ENCODE measurements at places on chromosomes 5 and 9.
A peak's percentile ranks its signal among the peaks of the same experiment; 100 is the strongest.

DNA sequence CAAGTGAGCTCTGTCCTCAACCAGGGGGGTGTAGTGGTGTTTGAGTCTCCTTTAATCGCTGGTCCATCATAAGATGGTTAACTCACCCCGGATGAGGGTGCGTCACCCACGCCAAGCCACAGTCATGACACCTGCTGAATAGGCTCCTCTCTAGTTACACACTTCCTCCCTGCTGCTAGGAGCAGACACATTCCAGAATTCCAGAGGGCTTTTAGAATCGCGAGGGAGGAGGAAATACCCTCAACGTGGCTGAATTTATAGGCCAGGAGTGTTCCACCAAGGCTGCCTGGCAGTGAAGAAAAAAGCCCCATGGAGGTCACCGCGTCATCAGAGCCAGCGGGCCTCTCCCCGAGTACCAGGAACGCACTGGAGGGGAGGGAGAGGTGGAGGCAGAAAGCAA, 5.1 kb downstream of the GLRX start:
- peaks cover 2% of the 10 kb centered on the region for H3K36me3 ChIP-seq
- no peaks in the 10 kb centered on the region for H3K4me1 ChIP-seq
- no peak overlapping the region for H3K27ac ChIP-seq
- no peak overlapping the region for H3K4me3 ChIP-seq
- no peaks in the 10 kb centered on the region for H3K27me3 ChIP-seq
- peak; percentile 44 for DNase-seq

GRCh38 chr9:20620650-20621470, 1.4 kb downstream of the MLLT3 start:
- H3K36me3 ChIP-seq = no peaks in the 10 kb centered on the region
- DNase-seq = peak; percentile 16
- no peak overlapping the region for H3K27ac ChIP-seq
- H3K27me3 ChIP-seq = peaks cover 18% of the 10 kb centered on the region

DNA sequence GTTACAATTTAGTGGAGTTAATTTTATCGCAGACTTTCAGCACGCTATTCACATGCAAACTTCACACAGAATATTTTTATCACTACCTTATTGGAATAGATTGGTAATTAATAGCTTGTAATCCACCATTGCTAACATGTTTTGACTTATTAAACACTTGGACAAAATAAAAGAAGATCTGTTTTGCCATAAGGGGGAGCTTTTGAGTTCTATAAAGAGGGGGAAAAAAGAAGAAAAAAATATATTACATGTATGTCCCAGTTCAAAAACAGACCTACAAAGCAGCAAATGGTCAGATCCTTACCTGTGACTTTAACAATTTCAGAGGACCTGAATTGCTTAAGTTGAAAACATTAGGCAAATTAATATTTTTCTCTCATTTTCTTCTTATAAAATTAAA, 1.2 kb upstream of the PAPPA start:
- H3K36me3 ChIP-seq = no peaks in the 10 kb centered on the region
- no peak for DNase-seq
- H3K4me3 ChIP-seq = no peak overlapping the region
- H3K27ac ChIP-seq = no peak overlapping the region

GRCh38 chr5:154397652-154398406, 48.0 kb upstream of the SAP30L start:
- no peak overlapping the region for H3K4me3 ChIP-seq
- H3K27ac ChIP-seq = no peak overlapping the region
- H3K4me1 ChIP-seq = no peaks in the 10 kb centered on the region
- H3K27me3 ChIP-seq = no peaks in the 10 kb centered on the region

- no peaks in the 10 kb centered on the region for H3K4me1 ChIP-seq
- peak; percentile 5 for DNase-seq
- no peaks in the 10 kb centered on the region for H3K27me3 ChIP-seq
- no peak overlapping the region for H3K27ac ChIP-seq
Observed at GRCh38 chr5:158812408-158812807, 287.3 kb downstream of the EBF1 start.

DNA sequence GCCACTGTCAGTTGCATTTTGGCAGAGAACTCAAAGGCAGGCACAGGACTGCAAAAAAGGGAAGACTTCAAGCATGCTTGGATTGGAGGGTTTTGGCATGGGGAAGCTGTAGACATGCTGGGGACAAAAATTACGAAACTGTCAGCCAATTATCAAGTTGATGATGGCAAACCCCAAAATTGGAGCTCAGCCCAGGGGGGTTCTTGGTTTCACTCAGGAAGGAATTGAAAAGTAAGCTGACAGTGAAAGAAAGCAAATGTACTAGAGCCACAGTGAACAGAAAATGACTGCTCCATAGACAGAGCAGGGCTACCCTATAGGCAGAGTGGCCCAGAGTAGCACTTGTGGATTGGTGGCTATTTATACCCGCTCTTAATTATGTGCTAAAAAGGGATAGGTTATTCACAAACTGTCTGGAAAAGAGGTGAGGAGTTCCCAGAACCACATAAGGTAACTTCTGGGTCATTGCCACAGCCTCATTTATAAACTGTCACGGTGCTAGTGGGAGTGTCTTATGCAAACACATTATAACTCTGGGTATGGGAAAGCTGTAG, 14.6 kb upstream of the CFAP95 start:
- H3K27me3 ChIP-seq = no peaks in the 10 kb centered on the region
- H3K4me1 ChIP-seq = no peaks in the 10 kb centered on the region
- DNase-seq = no peak
- H3K27ac ChIP-seq = no peak overlapping the region
- no peak overlapping the region for H3K4me3 ChIP-seq

DNA sequence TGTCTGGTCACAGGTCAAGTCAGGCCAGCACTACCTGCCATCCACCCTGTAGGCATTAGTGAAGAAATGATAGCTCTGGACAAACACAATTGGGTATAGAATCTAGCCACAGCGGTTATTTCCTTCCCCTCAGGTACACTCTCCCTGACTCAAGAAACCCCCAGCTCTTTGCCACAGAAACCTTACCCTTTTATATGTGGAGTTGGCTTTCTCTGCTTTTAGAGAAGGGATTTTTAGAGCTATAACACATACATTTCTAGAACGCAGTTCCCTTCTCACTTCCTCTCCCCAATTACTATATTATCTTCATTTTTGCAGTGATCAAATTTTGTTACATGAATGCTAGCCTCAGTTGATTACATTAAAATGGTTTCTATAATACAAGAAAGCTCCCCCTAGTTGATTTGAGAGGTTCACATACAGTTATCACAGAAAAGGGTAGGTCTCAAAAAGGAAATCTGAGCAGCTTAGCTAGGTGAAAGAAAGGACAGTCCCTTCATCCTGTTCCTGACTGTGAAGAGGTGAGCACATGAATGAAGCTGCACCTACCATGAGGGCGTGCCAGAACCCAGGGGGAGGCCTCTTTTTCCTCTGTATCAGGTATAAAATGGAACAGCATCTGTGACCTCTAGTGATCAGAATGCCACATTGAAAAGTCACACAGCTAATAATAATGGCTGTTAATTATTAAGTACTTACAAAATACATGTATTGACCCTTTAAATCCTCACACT, 425.6 kb downstream of the KIAA0825 start:
- no peak overlapping the region for H3K4me3 ChIP-seq
- no peaks in the 10 kb centered on the region for H3K36me3 ChIP-seq
- H3K27ac ChIP-seq = no peak overlapping the region
- DNase-seq = peak; percentile 35
- no peaks in the 10 kb centered on the region for H3K27me3 ChIP-seq

DNA sequence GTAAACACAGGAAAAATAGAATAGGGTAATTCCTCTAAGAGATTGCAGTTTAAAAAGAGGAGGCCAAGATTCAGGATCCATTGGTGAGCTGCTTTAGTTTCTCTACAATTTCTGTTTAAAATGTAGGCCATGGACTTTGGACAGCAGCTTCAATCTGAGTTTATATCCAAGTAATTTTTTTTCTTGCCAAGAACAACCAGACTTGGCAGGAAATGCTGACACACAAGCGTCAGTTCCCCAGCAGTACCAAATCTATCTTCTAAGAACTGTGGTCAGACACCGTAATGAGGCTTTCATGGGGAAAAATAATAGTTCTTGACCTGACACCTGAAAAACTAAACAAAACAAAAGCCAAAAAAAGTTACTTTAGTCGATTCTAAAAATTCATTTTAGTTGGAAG, 528.8 kb downstream of the CSNK1G3 start:
- no peaks in the 10 kb centered on the region for H3K4me1 ChIP-seq
- H3K27me3 ChIP-seq = no peaks in the 10 kb centered on the region
- DNase-seq = no peak
- no peak overlapping the region for H3K27ac ChIP-seq
- no peak overlapping the region for H3K4me3 ChIP-seq
- H3K36me3 ChIP-seq = no peaks in the 10 kb centered on the region

- no peaks in the 10 kb centered on the region for H3K27me3 ChIP-seq
- no peak for DNase-seq
- H3K4me3 ChIP-seq = no peak overlapping the region
- H3K4me1 ChIP-seq = peaks cover 29% of the 10 kb centered on the region
Observed at GRCh38 chr5:113264046-113264445, 170.7 kb downstream of the TSSK1B start.

Data from mesendoderm (in vitro differentiated cells).